ENCODE measurements at places on chromosomes 13 and 19.

- DNase-seq = no peak
These were observed 34.9 kb upstream of the METTL21C start for GRCh38 chr13:102729560-102730270.

- DNase-seq = peak; percentile 91
These were observed 15.1 kb downstream of the BRCA2 start for GRCh38 chr13:32330441-32330840.

DNA sequence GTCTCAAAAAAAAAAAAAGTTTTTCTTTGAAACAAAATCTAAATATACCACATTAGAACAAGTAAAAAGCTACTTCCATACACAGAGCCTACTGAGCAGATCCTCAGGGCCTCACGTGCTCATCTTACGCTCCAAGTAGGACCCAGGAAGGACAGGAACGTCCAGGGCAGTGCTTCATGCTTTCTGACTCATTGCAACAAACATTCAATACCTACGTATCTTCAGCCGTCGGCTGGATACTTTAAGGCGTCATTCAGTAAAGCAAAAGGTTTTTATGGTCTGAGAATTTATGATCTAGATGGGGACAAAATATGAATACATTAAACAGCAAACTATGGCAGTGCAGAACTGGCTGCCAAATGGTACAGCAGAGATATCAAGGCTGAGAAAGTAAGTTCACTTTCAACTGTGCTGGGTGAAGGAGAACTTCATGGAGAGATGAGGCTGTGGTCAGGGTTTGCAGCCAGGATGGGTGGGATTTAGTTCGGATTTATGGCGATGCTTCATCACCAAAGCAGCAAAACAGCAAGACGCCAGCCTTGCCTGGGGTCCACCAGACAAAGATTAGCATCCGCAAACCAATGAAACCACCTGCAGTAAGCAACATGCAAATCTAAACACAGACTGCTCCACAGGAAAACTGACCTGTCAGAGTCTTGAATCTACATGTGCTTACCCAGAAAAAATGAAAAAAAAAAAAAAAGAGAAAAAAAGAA is 20.5 kb downstream of the CARS2 start:
- DNase-seq = peak; percentile 29

DNA sequence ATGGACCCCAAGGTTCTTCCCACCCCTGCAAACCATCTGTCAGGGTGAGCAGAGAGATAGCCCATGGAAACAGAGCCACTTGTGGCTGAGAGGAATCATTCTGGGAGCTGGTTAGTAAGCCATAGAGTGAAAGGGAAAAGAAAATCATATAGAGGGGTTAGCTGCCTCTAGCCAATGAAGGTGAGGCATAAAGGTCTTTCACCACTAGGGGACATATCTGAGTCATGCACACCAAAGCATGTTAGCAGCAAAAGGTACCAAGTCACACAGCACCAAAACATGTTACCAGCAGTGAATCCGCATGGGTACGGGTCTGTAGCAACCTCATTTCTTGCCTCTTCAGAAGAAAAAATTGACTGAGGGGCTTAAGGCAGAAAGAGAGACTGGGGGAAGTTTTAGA is 76.7 kb upstream of the ZNF43 start:
- no peak for DNase-seq

DNA sequence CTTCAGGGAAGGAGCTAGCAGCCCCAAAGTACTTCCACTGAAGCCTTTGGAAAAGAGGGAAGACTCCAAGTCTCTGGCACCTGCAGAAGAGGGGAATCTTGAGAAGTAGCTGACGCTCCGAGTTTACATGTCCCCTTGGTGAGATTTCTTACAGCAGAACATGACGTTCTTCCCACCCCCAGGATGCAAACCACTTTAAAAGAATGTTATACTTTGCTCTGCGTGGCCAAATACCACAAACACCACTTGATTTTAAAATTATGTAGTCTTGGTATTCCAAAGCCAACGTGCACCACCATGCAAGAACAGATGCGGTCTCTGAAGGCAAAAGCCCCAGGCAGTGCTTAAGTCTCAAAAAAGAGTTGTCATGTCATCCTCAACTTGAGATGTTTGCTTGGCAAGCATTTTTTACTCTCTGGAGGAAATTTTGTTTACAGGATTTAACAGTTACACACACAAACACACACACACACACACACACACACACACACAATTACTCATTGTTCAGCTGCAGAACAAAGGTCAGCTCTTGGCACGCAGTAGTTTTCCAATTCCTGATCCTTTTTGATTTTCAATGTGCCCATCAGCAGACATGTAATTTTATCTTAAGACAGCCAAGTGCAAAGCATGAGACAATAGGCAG is 106.1 kb downstream of the RGCC start:
- peak; percentile 81 for DNase-seq

- DNase-seq = peak; percentile 15
These were observed 369.3 kb downstream of the KLF5 start for GRCh38 chr13:73428137-73428536.

- DNase-seq = no peak
These were observed 304.4 kb downstream of the DCLK1 start for GRCh38 chr13:35826626-35827254.

DNA sequence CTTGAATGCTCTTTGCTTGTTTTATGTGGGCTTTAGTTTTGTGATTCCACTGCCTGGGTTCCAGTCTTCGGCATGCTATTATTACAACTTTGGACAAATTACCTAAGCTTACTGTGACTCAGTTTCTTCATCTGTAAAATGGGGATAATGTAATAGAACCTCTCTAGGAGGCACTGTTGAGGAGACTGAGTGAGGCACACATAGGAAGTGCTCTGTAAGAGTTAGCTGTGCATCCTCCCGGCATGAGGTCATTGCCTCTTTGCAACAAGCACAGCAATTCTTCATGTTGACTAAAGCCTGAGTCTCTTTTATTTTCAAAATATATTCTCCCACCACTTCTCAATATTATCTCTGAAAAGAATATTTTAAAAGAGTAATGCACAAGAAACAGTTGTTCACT is 227.4 kb downstream of the DLEU7 start:
- peak; percentile 70 for DNase-seq

GRCh38 chr13:76958841-76959432 is 10.6 kb downstream of the ACOD1 start:
- no peak for DNase-seq

GRCh38 chr13:20497006-20497775 is 28.5 kb downstream of the CRYL1 start:
- no peak for DNase-seq

DNA sequence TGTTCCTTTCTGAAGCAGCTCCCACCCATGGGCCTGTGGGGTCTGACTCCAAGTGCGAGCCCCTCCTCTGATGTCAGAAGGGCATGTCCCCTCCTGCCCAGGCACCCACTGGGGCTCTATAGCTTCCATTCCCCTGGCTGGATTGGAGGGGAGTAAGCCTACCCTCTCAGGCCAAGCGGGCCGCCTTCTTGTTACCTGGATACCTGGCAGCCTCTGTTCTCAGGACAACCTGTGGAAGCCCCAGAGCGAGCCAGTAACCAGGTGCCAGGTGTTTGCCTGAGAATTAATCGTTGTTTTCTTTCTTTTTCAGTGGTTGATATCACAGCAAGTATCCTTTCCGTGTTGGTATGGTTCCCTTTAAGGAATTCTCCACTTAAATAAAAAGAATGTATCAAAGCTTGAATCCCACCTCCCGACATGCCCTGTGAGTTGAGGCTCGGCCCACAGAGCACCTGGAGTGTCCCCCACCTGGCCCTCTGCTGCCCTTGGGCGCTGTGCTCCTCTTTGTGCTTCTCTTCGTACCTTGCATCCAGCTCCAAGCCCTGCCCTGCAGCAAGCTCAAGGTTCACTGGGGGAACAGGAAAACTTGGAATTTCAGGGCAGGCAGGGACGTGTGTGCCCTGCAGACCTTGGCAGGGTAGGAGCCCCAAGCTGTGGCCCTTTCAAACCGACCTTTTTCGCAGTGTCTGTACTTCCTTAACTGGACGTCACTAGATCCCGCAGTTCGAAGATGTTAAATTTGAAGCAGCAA is 15.0 kb downstream of the MAU2 start:
- DNase-seq = no peak

DNA sequence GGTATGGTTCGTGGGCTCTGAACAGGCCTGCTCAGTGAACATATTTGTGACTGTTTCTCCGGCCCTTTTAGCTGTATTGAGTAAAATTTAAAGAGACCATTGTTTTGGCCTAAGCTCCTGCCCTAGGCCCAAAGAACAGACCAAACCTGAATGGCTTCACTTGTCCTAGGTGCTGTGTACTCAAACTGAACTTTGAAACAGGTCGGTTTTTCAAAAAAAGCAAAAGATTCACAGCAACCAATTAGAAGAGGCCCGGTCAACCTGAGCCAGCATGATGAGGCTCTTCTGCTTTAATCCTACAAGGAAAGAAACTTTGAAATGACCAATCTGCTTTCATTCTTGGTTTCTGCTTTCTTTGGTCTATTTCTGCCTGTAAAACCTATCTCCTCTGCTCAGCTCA is 50.6 kb downstream of the USPL1 start:
- DNase-seq = no peak

DNA sequence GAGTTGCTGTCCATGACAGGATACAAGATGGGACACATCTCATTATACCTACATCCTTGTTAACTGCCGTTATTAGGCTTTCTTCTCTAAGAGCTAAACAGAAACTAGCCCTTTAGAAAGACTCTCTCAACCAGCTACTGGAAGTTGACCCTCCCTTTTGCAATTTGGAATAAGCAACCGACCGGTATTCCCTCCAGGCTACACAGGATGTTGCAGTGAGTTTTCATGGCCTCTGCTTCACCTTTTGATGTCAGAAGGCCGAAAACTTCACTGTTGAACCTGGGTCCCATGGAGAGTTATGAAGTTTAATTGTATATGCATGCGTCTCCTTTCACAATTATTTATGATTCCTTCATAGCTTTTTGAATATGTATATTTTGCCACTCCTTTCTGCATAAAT is 1042.5 kb upstream of the SPRY2 start:
- no peak for DNase-seq

- DNase-seq = no peak
These were observed 8.0 kb downstream of the PTH2 start for GRCh38 chr19:49415102-49415809.

GRCh38 chr13:28754698-28755545 is 36.2 kb upstream of the SLC46A3 start:
- peak; percentile 48 for DNase-seq

DNA sequence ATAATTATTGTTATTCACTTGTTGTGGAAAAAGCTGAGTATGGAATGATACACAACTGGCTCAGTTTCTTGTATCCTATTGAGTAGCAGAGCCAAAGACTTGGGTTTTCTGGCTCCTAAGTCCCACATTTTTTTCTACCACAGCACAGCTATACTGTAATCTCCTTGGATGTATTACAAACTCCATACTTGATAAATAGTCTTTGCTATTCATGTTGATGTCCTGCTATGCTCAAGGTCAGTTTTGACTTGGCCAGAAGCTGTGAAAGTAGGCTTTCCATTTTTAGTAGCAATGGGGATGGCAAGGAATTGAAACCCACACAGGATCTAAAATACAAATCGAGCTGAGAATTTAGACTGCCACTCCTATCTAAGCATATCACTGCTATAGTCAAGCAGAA is 79.1 kb downstream of the B3GLCT start:
- DNase-seq = peak; percentile 9

GRCh38 chr19:33683881-33684537 is 62.3 kb downstream of the CHST8 start:
- peak; percentile 27 for DNase-seq

DNA sequence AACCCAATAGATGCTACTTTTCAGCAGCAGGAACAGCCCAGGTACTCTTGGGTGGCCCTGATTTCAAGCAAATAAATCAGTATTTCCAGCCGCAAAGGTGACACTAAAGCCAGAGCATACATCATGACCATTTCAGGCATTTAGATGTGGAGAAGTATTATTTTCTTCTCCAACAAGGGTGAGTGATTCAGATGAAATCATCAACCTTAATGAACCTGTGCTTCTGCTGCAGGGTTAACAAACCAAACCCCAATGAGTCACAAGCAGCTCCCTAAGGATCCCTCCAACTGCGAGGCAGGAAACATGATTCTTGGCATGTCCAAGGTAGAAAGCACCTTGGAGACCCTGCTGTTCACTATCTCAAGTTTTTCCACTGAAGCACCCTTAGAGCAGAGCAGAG is 32.7 kb downstream of the MBNL2 start:
- peak; percentile 49 for DNase-seq

- no peak for DNase-seq
These were observed 16.1 kb downstream of the LIG1 start for GRCh38 chr19:48154003-48154402.

Data from AG10803 (cell line).